Left renal pelvis (tissue), 4 donors: ENCODE measurements at places on chromosomes 1 and 21.

GRCh38 chr1:31689854-31690253 lies 14.0 kb downstream of the COL16A1 start:
- no peak for DNase-seq

GRCh38 chr1:229225331-229225782 lies 45.6 kb upstream of the RAB4A start:
- DNase-seq = no peak

- no peak for DNase-seq
Measured at GRCh38 chr1:3524556-3525203, 70.2 kb downstream of the ARHGEF16 start.

GRCh38 chr1:84840346-84840745 lies 52.7 kb downstream of the LPAR3 start:
- no peak for DNase-seq

DNA sequence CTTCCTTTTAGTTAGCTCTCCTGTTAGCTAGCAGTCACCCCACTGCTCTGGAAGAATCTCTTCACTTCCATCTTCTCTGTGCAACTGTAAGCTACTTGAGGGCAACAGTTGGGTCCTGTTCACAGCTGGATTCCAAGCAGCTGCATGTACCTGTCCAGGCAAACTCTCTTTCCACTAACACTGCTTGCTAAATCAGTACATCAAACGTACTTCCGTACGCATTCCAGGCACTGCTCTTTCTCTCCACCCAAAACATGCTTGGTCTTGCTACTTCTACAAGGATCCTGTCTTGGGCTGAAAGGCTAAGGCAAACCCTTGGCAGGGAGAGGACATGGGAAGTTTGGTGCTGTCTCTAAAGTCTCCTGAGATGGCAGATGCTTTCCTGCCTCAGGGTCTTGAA lies 139.2 kb upstream of the CACNA1E start:
- DNase-seq = no peak

- DNase-seq = no peak
Measured at GRCh38 chr1:87673748-87674147, 345.1 kb downstream of the LMO4 start.

DNA sequence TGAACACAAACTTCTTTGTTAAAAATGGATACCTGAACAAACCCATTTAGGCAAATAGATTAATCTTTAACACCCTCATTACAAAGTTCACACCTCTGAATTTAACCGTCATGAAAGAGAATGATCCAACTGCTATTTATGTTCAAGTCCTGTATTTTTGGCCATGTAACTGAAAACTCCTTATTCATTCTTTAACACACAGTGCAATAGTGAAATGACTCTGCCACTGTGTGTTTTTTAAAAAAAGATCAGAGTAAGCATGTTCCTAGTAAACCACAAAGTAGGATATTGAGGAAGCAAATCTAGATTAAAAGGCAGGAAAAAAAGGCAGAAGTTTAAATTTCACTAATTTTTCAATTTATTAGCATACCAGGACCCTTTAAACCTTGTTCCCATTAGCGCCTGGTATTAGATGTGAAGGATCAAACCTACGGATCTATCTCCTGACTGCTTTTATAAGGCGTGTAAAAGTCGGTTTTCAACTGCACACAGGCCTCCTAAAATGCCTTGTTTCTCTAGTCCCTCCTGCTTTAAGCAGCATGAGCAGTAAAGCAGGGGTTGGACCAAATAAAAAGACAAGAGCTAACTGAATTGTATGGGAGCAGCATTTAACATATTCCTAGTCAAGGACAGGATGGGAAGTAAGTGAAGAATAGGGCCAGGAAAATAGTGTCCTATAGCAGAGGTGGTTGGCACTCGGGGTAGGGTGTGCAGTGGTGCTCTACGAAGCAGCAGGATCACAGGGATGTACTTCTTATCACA lies 33.4 kb downstream of the NUCKS1 start:
- no peak for DNase-seq
